ENCODE measurements at places on chromosomes 6 and 20.

DNA sequence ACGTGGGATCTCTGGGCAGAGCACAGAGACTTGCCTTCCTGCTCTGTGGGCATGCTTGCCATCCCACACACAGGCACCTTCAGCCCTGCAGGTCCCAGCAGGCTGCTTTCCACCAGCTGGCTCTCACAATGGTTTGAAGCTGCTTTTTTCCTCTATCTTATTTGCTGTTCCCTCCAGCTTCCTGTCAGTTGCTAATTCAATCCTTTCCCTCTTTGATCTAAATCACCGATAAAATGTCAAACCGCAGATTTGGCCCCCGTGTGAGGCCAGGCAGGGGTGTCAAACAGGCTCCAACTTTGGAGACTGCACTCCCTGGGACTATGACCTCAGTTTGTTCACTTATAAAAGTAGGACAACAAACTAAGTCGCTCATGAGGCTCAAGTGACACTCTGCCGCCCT, 40.6 kb upstream of the PCMTD2 start:
- DNase-seq: no peak

GRCh38 chr6:67431076-67431475, 1204.0 kb upstream of the ADGRB3 start:
- DNase-seq: no peak

DNA sequence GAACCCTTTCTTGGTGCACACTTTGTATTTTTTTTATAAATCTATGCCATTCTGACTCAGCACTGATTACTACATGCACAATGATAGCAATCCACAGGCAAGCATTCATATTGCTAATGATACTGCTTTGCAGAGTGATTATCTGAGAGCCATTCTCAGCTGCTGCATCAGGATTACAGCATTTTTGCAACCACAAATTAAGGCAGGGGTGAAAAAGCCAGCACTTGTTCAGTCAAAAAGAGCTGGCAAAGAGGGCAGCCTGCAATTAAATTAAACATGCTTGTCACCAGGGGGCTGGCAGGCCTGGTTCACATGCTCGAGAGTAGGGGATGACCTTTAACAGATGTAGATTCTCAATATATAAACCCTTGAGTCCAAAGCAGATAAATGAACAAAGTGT, 40.7 kb upstream of the SLC17A4 start:
- no peak for DNase-seq

DNA sequence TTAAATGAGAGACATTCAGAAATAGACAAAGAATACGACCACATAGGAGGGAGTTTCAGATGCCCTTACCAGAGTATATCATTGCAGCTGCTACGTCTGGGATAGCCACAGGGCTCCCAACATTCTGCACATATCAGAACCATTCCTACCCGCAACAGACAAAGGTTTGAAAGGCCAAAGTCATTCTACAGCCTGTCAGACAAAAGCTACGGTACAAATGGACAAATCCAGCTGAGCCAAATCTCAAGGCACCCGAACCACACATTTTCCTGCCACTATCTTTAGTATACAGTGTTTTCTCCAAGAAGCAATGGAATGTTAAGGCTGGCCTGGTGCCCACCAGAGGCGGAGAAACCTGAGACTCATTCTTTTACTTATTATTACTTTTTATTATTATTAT, 30.5 kb upstream of the LYRM2 start:
- no peak for DNase-seq

DNA sequence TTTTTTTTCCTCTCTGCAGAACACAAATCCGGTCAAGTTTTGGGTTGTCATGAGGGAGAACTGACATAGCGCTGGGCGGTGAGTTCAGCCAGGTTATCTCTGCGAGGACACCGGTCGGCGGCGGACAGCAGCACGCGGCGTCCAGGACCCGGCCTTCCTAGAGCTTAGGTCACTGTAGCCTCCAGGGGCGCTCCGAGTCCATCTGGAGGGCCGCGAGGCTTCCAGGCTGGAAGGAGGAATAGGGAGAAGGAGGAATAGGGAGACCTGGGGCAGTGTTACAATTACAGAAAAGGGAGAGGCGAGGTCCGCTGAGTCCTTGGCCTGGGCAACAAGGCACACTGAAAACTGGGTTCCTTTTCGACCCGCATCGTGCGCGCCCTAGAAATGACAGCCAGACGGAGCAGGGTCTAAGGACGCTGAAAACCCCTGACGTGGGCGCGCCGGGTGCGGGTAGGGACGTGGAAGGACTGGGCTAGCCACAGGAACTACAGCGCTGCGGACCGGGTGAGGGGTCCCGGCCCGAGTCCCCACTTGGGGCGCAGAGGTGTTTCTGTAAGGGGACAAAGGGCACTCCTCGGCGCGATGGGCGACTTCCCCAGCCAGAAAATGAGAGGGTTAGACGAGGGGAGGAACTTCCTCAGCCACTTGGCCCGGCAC, 536 bp upstream of the FNDC1 start:
- DNase-seq: no peak

GRCh38 chr6:105034470-105034869, 77.6 kb downstream of the LIN28B start:
- DNase-seq: no peak

GRCh38 chr6:54587277-54587676, 259.3 kb upstream of the FAM83B start:
- DNase-seq: no peak

GRCh38 chr6:166442131-166442685, 59.5 kb upstream of the MPC1 start:
- no peak for DNase-seq

DNA sequence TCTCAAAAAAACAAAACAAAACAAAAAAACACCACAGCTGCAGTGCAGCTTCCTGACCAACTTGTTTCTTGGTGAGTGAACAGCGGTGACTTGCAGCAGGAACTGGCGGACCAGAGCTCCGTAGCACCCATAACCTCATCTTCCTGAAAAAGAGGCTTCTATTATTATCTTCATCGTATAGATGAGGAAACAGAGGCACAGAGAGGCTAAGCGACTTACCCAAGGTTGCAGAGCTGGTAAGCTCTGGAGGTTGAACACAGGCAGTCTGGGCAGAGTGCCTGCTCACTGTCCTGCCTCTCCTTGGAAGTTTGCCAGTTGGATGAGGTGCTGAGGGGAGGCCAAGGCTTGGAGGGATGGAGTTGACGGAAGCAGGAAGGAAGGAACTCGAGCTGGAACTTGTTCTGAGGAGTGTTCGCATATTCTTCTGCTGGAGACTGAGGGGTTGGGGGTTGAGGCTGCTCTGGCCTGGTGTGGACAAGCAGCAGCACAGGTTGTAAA, 47.9 kb upstream of the CCDC167 start:
- DNase-seq: no peak

- DNase-seq: no peak
These were observed 4.5 kb downstream of the ZDHHC14 start for GRCh38 chr6:157385482-157385881.

GRCh38 chr6:3683331-3683730, 68.2 kb downstream of the PXDC1 start:
- no peak for DNase-seq
